ENCODE measurements at places on chromosomes 2 and 18. TPM values are rescaled to one million over a fixed set of nuclear protein-coding genes. Genes with fewer than 3 reads are reported as not detected.

DNA sequence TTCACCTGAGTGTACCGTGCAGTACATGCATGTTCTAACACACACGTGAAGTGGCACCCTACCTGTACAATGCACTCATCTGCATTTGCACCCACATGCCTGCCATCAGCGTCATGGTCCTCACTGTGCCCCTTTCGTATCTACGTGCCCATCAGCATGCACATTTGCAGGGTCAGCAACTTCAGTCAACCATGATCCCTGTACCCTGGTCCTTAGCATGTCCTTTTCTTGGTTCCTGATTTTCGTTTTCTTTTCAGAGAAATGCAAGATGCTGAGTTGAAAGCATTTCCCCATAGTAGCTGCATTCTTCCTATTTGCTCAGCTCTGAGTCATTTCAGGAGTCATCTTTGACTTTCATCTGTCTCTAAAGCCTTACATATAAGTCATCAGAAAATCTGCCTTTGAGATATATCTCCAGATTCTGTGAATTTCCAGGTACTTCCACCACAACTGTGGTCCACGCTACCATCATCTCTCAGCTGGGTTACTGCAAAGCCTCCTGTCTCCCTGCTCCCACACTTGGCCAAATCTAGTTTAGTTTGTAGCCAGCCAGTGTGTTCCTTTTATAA, 14.7 kb upstream of the PUM2 start:
- no peak overlapping the region for H3K4me3 ChIP-seq
- no peak overlapping the region for H3K27ac ChIP-seq
- no peak for DNase-seq
- no peaks in the 10 kb centered on the region for H3K27me3 ChIP-seq
- no peaks in the 10 kb centered on the region for H3K36me3 ChIP-seq

DNA sequence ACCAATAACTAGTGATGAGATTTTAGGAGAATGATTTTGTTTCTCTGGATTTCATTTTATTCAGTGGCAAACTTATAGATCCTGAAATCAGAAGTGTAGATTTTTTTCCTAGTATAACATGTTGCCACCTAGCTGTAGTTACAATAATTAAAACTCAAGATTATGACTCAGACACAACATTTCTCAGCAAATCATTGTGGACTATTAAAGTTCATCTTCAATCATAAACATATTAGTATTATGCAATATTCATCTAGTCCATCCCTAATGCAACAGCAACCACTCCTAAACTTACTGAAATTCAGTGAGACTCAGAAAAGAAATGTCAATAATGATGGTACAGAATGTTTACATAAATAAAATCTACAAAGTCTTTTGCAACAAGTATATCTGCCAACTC, 51.3 kb downstream of the USP34 start:
- H3K4me1 ChIP-seq = peaks cover 3% of the 10 kb centered on the region
- no peak for DNase-seq
- no peak overlapping the region for H3K4me3 ChIP-seq

GRCh38 chr2:235584638-235585007, 90.8 kb downstream of the AGAP1 start:
- no peaks in the 10 kb centered on the region for H3K27me3 ChIP-seq
- H3K36me3 ChIP-seq = no peaks in the 10 kb centered on the region
- H3K4me1 ChIP-seq = no peaks in the 10 kb centered on the region
- no peak for DNase-seq
- H3K27ac ChIP-seq = no peak overlapping the region
- no peak overlapping the region for H3K4me3 ChIP-seq

DNA sequence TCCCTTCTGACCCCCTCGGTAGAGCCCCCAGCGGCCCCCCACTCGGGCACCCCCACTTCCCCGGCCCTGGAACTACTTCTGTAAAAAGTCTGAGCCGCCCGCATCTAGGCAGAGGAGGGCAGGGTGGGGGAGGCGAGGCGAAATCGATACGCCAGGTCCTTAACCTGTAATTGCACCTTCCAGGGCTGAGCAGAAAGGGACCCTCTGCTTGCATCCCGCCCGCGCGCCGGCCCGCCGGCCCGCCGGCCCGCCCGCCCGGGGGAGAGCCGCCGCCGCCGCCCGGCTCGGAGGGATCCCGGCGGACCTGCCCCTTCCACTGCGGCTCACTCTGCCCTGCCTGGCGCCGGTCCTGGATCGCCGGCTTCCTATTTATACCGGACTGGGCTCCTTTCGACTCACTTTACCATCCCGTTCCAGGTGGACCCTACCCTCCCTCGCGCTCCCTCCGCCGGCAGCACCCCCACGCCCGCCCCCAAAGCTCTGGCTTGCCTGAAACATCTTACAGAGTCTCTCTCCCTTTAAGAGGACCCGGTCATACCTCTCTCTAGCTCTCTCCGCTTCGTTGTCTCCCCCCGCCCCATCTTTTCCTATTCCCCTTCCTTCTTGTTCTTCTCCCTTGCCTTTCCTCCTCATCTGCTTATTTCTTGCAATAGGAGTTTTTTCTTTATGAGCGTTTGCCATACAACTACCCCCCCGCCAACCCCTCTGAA, 797 bp downstream of the KLHL14 start:
- H3K27ac ChIP-seq = no peak overlapping the region
- no peaks in the 10 kb centered on the region for H3K36me3 ChIP-seq
- peak overlapping the region; percentile 12 for H3K4me3 ChIP-seq
- H3K27me3 ChIP-seq = no peaks in the 10 kb centered on the region

DNA sequence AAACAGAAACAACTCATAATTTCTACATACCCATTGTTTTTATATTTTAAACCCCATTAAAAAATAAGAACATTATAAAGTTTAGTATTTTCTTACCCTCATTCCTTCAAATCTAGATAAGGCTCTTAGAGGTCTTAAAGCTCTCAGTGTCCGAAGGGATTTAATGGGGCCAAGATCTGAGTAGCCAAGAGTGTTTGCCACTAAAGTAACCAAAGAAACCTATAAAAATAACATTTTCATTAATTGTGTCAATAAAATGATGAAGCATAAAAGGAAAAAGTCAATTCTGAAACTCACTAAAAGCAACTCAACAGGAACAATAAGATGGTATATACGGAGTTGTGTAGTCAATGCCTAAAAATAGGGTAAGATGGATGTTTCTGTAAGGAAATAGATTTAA, 105.4 kb upstream of the SCN1A start:
- no peak overlapping the region for H3K4me3 ChIP-seq
- H3K27me3 ChIP-seq = no peaks in the 10 kb centered on the region
- no peak overlapping the region for H3K27ac ChIP-seq
- no peak for DNase-seq

GRCh38 chr2:189631849-189632248, 29.4 kb upstream of the ASNSD1 start:
- no peaks in the 10 kb centered on the region for H3K4me1 ChIP-seq
- no peaks in the 10 kb centered on the region for H3K36me3 ChIP-seq
- no peak for DNase-seq
- no peak overlapping the region for H3K4me3 ChIP-seq
- H3K27ac ChIP-seq = no peak overlapping the region
- no peaks in the 10 kb centered on the region for H3K27me3 ChIP-seq

DNA sequence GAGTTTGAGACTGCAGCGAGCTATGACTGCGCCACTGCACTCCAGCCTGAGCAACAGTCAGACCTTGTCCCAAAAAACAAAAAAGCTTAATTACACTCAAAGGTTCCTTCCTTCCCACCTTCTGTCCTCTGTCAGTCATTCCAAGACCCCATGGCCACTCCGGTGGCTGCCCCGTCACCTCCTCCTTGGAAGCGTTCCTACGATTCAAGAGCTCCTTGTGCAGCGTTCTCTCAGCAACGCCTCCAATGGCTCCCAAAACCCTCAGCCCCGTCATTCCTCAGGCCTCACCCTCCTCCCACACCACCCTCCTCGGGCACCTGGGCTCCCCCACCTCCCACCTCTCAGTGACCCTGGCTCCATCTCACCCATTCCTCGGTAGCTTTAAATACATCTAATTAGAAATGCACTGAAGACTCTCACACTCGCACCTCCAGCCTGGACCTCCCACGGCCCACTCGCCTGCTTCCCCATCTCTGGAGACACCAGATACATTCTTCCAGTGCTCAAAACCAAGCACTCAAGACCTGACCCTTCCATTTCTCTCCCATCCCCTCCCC, 8.0 kb downstream of the PASK start:
- H3K27ac ChIP-seq = no peak overlapping the region
- no peak overlapping the region for H3K4me3 ChIP-seq
- no peaks in the 10 kb centered on the region for H3K27me3 ChIP-seq

GRCh38 chr2:230942920-230943896, 18.2 kb upstream of the GPR55 start:
- no peaks in the 10 kb centered on the region for H3K4me1 ChIP-seq
- H3K27me3 ChIP-seq = no peaks in the 10 kb centered on the region
- no peaks in the 10 kb centered on the region for H3K36me3 ChIP-seq
- H3K27ac ChIP-seq = no peak overlapping the region

DNA sequence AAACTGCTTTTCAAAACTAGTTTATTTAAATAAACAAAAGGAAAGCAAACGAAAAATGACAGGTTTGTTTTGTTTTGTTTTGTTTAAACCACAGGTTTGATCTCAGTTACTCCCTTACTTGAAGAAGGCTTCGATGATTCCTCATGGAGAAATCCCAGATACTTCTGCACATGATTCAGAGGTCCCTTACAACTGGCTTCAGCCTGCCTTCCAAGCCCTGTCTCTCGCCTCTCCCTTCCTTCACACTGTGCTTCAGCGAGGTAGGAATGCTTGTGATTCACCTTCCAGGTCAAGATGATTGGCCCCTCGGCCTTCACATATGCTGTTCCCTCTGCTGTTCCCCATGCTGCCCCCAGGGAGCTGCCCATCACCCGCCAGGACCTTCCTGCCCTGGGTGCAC, 104.1 kb upstream of the ITGA6 start:
- H3K4me3 ChIP-seq = no peak overlapping the region
- H3K27ac ChIP-seq = no peak overlapping the region
- no peaks in the 10 kb centered on the region for H3K36me3 ChIP-seq
- no peak for DNase-seq
- H3K27me3 ChIP-seq = no peaks in the 10 kb centered on the region
- no peaks in the 10 kb centered on the region for H3K4me1 ChIP-seq

DNA sequence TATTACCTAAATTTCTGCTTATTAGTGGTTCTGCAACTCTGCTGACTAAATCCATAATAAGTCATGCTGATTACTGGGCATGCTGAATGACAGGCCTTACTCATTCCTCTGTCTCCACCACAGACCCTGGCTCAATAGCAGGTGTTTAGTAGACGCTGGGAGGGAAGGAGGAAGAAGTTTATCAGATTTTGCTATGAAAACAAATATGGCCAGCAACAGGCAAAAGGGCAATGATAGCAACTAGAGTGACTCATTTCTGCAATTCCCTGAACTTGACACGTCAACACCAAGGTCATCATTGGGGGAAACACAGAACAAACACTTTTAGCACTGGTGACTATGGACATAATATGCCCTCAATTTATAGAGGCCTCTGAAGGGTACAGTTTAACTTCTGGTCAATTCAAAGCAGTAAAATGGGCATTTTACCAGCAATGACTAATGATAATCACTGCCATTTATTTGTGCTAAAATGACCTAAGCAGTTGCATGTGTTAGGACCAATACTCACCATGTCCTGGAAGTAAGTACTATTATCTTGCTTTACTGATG, 35.2 kb downstream of the TMEM163 start:
- no peak overlapping the region for H3K4me3 ChIP-seq
- H3K27me3 ChIP-seq = no peaks in the 10 kb centered on the region
- H3K36me3 ChIP-seq = no peaks in the 10 kb centered on the region
- no peaks in the 10 kb centered on the region for H3K4me1 ChIP-seq
- no peak overlapping the region for H3K27ac ChIP-seq

GRCh38 chr2:17830053-17831034, 14.1 kb downstream of the MSGN1 start:
- H3K4me1 ChIP-seq = peaks cover 2% of the 10 kb centered on the region
- DNase-seq = peak; percentile 77
- H3K36me3 ChIP-seq = no peaks in the 10 kb centered on the region
- H3K27me3 ChIP-seq = no peaks in the 10 kb centered on the region
- no peak overlapping the region for H3K4me3 ChIP-seq

DNA sequence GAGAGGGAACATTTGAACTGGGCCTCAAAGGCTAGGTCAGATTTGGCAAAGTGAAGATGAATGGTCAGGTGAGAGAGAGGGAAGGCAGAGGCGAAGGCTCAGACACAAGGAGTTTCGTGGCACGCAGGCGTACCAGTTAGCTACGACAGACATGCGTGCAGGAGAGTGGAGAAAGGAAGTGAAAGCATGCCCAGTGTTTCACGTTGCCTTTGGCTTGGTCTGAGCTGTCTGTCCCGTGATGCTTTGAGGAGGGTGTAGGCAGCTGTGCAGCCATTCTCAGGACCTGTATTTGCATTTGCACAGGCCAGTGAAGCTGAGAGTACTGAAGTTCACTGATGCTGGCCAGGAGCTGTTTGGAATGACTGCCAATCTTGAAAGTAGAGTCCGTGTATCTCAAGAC, 69.5 kb downstream of the HNRNPLL start:
- no peaks in the 10 kb centered on the region for H3K36me3 ChIP-seq
- H3K4me3 ChIP-seq = no peak overlapping the region
- H3K27ac ChIP-seq = no peak overlapping the region
- no peak for DNase-seq

DNA sequence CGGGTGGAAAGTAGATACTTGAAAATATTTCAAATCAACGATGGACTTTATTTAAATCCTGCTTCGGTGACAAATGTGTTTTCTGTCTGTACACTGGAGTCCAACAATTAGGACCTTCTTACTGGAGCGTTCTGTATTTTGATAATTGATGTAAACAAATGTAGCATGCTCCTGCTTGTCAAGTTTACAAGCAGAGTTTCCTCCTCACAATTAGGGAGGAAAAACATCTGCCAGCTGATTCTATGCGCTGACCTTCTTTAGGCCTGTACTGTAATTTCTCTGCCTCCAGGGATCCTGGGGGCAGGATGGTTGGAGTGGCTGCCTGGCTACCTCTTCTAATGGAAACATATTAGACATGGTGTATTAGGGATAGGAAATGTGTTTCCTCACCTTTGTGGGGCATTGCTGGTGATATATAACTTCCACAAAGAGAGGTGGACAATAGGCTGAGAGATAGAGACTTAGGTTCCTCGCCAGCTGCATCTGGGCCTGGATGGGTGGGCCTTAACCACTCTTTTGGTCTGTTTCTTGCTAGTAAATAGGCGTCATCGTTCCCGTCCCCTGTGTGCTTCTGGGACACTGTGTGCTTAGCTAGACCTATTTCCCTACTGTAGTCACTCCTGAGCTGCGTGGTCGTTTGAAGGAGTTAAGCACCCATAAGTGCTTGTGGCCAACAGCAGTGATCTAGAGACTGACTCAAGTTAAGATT, 19.3 kb downstream of the GATA6 start:
- H3K27ac ChIP-seq = peak overlapping the region; percentile 91
- no peak for DNase-seq
- peaks cover 6% of the 10 kb centered on the region for H3K4me1 ChIP-seq
- H3K27me3 ChIP-seq = no peaks in the 10 kb centered on the region

Gene EVA1A
- total RNA-seq = 1.7 TPM

Gene PCARE
- not detected for total RNA-seq

Gene CYTIP
- total RNA-seq = 21.1 TPM

Gene RNF152
- 25.5 TPM for total RNA-seq

Gene PRKAG3
- total RNA-seq = 0.19 TPM

Gene CLEC4F
- total RNA-seq = not detected

Gene SEH1L
- 45.9 TPM for total RNA-seq

Data from aorta (tissue), 5 donors.